ENCODE measurements at places on chromosomes 2 and 18.

DNA sequence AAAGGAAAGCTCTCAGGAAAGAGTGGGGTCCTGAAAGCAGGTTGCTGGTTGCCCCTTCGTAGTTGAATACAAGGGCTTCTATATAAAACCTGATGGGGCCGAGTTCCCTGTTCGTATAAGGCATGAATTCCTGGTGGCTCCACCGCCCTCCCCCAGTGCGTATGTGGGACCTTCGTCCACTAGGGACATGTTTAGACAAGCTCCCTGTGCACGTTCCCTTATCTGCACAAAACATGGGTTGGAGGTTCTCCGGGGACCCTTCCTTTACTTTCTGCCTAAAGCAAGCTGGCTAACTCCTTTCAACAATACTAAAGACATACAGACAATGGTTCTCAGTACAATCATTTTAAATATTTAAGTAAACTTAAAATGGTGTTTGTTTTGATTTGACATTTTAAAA lies 8.0 kb downstream of the CLUL1 start:
- no peak for DNase-seq

DNA sequence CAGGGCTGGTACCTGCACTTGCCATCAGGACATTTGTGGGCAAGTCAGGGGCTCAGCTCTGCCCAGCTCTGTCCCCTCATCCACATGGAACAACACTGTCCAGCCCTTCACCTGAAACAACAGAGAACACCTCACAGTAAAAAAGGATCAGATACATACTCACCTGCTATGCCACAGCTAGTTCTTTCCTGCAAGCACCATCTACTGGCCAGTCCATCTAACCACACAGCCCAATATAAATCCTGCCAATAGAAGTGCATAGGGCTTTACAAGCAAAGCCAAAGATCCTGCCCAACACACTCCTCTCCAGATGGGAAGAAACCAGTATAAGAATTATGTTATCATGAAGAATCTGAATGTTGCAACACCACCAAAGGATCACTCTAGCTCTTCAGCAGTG lies 52.2 kb upstream of the GALNT13 start:
- DNase-seq, result no peak

GRCh38 chr2:73984922-73985307 lies 205 bp downstream of the TET3 start:
- peak; percentile 51 for DNase-seq

- DNase-seq, result no peak
These were observed 54.3 kb downstream of the THUMPD2 start for GRCh38 chr2:39724828-39725144.

DNA sequence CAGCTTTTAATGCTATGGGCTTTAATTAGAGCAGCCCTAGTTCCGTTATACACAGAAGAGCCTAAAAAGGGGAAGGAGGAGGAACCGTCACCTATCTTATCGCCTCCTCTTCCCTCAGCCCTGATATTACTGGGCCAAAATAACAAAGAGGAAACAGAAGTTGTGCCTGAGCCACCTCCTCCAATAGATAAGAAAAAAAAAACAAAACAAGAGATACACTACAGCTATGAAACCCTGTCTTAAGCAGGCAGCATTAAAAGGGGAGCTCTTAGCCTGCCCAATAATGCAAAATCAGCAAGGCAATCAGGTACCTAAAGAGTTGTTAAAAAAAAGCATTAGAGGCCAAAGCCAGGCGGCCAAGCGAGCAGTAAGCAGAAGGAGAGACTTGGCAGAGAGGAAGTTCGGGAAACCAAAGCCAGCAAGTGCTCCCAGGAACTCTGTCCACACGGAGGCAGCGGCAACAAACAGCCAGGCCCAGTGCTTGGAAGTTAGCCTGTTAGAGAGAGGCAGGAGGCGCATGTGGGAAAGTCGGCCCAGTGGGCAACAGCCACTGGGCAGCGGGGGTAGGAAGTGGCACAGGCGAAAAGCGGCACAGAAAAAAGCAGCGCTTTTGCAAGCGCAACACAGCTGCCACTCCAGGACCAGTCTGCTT lies 41.8 kb upstream of the PDK1 start:
- no peak for DNase-seq

DNA sequence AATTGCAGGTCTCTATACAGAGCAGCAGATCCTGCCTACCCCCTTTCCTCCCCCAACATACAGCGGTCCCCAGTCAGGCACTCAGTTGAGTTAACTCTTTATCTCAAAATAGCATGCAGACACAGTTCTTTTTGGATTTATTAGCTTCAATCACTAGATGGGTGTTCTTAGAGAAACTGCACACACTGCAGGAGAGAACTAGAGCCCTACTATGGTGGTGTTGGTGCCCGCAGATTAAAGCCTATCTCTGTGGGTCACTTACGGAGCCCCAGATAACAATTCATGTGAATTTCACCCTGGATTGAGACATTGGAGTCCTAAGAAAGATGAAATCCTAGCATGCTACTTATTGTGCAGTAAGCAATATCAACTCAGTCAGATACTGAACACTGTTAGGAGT lies 11.9 kb downstream of the ADD2 start:
- no peak for DNase-seq
